ENCODE measurements at places on chromosomes 1 and 21.

DNA sequence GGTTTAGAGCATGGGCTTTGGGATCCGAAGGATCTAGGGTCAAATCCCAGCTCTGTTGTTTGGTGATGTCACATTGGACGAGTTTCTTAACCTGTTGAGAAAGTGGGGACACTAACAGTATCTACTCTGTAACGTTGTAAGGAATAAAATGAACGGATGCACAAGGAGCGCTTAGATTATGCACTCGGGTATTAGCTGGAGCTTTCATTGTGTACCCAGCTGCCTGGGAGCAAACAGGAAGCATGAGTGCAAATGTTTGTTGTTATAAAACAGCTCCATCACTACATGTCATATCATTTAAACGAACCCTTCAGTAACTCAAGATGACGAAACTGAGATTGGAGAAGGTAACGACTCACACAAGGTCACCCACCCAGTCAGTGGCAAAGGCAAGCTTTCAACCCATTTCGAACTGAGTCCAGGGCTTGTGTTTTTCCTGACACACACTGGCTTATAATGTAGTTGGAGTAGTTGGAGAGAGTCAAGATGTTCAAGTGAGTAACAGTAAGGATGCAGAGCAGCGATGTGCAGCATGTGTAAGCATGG, 16.2 kb upstream of the SLC6A17 start:
- no peak for DNase-seq

GRCh38 chr1:204859861-204860267, 10.8 kb upstream of the NFASC start:
- DNase-seq = no peak

GRCh38 chr1:110384581-110385321, 6.1 kb downstream of the SLC16A4 start:
- DNase-seq = peak; percentile 77

DNA sequence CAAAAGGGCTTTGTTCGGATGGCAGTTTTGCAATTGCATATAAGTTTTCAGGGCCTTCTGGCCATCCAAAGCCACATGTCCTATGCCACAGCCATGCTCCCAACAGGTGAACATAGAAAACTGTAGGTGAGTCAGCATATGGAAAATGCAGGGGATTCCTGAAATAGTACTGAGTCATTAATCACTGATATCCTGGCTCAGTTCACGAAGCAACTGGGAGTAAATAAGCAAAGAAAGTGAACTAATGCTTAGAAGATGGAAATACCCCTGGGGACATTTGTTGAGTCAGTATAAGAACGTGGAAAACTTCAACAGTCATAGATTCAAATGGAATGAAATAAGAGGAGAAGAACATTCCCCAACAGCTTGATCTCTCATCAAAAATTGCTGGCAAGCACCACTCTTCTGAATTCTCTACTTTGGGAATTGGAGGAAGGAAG, 148.9 kb upstream of the RUNX1 start:
- DNase-seq = no peak

- no peak for DNase-seq
Measured at GRCh38 chr1:1538334-1538733, 2.1 kb downstream of the TMEM240 start.

- peak; percentile 69 for DNase-seq
Measured at GRCh38 chr1:226697151-226697928, 41.7 kb downstream of the ITPKB start.

- DNase-seq = no peak
Measured at GRCh38 chr21:30719401-30719800, 824 bp upstream of the KRTAP21-3 start.

DNA sequence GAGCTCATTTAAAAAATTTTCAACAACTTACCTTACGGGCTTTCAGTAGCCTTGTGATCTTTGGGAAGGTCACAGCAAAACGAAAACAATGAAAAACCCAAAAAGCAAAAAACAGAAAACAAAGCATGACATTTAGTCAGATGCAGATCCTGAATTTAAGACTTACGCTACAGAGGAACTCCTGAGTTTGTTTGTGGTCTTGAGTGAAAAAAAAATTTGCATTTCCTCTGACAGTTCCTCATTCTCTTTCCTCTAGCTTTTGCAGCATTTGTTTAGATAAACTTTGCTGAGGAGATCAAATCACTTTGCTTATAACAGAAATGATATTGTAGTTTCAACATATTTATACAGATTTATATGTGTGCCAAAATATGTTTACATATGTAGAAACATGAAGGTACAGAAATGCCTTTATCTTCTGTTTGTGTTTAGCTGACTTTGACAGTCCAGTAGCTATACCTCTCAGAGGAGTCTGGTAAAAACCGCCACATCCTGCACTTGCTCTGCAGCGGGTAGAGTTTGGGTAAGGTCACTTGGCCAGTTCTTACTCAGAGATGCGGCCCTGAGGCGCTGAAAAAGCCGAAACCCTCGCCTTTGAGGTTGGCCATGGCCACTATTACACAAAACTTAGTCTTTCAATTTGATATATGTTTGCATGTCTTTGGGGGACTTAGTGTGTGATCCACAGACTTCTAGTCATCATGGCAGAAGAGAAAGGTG, 142.5 kb downstream of the TNR start:
- DNase-seq = peak; percentile 35

DNA sequence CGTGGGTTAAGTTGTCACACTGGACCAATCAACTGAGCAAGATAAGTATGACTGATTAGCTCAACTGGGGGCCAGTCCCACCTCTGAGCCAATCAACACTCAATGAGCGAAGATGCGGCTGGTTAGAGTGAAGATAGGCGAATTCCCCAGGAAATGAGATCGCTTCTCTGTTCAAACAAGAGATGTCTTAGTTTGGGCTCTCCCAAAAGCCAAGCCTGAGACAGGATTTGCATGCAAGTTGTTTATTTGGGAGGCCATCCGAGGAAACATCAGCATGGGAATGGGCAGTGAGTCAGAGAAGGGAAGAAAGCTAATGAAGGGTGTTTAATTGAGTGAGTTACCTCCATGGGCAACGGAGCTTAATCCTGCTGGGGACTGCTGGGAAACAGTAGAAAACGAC, 4.9 kb upstream of the GJB5 start:
- no peak for DNase-seq

GRCh38 chr1:167676916-167677848, 44.6 kb upstream of the MPZL1 start:
- DNase-seq = no peak

GRCh38 chr21:36288651-36289243, 31.2 kb upstream of the MORC3 start:
- DNase-seq = no peak

- no peak for DNase-seq
Measured at GRCh38 chr1:181086926-181087325, 1.6 kb upstream of the IER5 start.

- no peak for DNase-seq
Measured at GRCh38 chr1:27517907-27518718, 28.1 kb upstream of the WASF2 start.

GRCh38 chr1:200684015-200684414, 14.3 kb upstream of the DDX59 start:
- no peak for DNase-seq

- DNase-seq = no peak
Measured at GRCh38 chr1:46816930-46817329, 18.1 kb downstream of the CYP4B1 start.

GRCh38 chr1:36154765-36155407, 1.1 kb upstream of the MAP7D1 start:
- no peak for DNase-seq

GRCh38 chr21:35346697-35347096, 297.6 kb upstream of the RUNX1 start:
- no peak for DNase-seq

GRCh38 chr1:167864392-167865032, 49.4 kb downstream of the ADCY10 start:
- no peak for DNase-seq

DNA sequence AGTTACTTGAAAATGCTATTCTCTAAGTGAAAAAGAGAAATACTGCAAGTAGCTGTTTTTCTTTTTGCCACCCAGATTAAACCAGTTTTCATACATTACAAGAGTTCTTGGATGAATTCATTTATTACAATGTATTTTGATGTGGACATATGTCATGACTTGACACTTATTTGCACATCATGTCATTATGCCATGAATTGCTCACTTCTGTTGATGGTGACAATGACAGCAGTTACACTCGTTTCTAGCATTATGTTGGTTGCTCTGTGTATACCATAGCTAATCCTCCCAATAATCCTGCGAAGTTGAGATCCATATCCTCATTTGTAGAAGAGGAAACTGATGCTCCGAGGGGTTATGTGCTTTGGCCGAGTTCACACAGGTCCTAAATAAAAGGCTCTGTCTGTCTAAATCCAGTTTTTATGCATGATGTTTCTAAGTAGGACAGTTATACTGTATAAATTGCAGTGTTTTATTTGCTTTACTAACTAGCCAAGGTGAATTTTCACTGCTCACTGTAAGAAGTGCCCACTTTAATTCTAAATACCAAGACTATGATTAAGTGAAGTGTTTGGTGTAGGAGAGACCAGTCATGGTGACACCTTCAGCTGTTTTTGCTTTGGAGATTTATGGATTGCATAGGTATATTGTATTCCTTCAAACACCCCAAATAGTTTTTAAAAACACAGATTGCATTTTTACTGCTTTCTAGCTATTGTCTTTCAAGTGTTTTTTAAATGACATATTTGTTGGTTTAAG, 56.7 kb downstream of the PRDM2 start:
- no peak for DNase-seq

GRCh38 chr1:162360874-162361260, 15.8 kb downstream of the SPATA46 start:
- no peak for DNase-seq

GRCh38 chr1:119790451-119791198, 20.6 kb downstream of the REG4 start:
- DNase-seq = no peak

DNA sequence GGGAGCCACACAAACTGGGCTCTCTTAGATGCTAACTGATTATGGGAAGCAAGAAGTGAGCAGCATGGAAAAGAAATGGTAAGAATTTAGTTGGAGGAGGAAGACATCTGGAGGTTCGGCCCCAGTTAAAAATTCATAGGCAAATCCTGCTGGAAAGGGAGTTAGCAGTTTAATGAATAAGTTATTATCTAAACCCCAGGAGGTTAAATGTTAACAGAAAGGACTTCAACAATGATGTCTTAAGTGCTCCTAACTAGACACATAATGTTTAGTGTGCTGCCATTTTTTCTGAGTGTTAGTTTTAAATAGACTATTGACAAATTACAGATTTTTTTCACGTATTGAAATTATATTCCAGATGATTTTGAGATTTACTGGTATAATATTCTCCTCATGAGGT, 1265.3 kb upstream of the ADGRL2 start:
- no peak for DNase-seq

- DNase-seq = no peak
Measured at GRCh38 chr1:93670141-93670540, 11.5 kb downstream of the BCAR3 start.

GRCh38 chr1:32052887-32053286, 19.9 kb upstream of the TMEM39B start:
- DNase-seq = no peak

- no peak for DNase-seq
Measured at GRCh38 chr1:213507472-213508223, 456.6 kb downstream of the RPS6KC1 start.

DNA sequence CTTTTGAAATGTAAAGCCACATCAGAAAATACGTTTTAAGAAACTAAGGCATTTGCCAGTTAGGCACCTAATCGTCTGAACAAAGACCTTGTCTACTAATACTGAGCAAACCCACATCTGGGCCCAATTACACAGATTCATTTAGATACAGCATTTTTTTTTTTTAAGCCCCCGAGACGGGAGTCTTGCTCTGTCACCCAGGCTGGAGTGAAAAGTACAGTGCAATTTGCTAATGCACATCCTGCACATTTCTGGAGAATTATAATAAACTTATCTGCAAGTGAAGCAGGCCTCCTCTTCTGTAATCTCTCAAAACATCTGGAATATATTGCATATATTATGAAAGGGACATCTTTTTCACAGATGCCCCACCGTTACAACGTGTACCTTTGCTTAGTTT, 3.3 kb downstream of the RSRP1 start:
- no peak for DNase-seq

DNA sequence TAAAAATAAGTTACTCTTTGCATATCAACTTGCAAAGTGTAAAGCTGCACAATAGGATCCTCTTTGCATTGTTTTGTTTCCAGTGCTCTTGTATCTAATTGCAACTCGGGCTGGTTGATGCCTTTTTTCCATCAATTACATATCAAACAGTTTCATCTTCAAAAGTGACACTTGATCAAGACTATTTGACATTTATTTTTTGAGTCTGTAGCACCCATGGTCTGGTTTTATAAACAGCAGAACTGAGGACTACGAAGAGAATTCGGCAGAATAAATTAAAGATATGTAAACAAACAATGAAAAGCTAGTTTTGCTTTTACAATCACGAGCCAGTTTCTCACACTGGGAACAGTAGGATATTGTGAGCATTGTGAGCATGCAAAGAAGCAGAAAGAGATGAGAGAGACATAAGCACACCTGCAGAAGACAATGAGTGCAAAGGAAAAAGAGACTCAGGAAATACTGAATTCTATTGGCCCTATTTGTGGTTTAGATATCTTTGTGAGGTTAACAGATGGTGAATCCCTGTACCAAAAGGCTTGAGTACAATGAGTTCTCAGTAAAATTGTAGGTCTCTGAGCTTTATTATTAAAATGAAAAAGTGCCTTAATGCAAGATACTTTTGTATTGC, 45.4 kb downstream of the RPL5 start:
- no peak for DNase-seq

GRCh38 chr21:43975469-43976098, 36.5 kb upstream of the TRAPPC10 start:
- peak; percentile 84 for DNase-seq

GRCh38 chr21:22351076-22351475, 1352.9 kb downstream of the NCAM2 start:
- DNase-seq = no peak

GRCh38 chr1:95966866-95967265, 732.9 kb downstream of the RWDD3 start:
- DNase-seq = no peak

- no peak for DNase-seq
Measured at GRCh38 chr1:155531624-155532023, 31.0 kb downstream of the ASH1L start.

DNA sequence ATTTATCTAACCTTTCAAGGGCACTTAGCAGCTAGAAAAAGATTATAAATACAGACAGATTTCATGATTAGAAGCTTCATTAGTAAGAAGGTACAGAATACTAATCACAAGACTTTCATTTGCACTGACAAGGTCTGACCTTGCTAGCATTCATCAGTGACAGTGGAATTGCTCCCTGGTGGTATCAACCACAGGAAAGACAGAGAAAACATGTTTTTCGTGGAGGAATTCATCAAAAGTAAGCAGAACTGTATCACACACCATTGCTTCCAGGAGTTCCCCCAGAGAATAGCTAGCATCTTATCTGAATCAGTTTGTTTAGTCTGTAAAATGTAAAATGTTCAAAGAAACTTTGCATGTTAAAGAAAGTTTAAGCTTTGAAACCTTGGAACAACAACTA, 20.6 kb upstream of the CRB1 start:
- DNase-seq = no peak

Measured in memory B cell (primary cell).